ENCODE measurements at places on chromosomes 5 and 9.
A peak's percentile ranks its signal among the peaks of the same experiment; 100 is the strongest.

- no peak for DNase-seq
These were observed 51.3 kb downstream of the ARL15 start for GRCh38 chr5:54259090-54259489.

DNA sequence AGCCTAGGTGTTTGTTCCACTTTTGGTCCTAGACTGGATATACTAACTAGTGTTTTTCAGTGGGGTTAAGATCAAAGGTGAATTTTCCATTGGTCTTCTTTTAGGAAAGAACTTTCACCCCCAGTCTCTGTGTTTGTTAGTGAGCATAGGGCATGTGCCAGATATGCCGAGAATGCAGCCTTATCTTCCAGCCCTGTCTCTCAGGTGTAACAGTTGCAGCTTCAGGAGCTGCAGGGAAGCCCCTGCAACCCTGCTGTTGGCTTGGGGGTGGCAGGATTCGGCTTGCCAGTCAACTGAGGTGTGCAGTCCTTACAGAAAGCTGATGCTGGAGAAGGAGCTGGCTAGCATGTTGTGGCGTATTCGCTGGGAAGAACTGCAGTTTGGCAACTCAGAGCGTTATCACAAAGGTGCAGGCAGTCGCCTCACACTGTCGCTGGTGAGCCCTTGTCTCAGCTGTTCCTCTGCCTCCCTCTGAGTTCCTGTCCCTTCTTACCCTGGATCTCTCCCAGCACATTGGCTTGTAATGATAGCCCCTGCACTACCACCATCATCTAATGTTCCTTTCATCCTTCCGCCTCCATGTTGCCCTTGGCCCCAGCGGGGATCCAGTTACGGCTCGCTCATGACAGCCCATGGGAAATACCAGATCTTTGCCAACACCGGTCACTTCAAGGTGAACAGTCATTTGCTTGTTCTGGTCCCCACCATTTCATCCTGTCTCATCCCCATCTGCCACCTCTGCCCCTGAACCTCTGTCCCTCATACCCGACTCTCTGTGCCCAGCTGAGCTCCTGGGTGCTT, 10.1 kb downstream of the NPR2 start:
- no peak for DNase-seq

DNA sequence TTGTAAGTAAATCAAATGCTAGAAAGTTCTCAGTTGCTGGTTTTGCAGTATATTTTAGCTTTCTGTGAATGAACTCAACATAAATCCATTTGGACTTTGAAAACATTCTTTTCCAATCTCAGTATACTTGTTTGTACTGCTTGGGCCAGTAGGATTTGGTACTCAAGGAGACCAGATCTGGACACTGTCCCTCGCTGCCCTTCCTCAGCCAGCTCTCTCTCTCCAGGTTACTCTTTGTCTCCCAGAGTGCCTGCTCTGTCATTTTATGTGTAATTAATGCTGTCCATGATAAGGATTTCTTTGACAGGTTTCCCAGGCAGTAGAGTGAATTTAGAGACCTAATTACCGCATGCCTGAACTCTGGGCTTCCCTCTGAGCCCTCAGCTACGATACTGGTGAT, 344.6 kb upstream of the SGCD start:
- no peak for DNase-seq

- DNase-seq, result no peak
These were observed 869.2 kb upstream of the DMAC1 start for GRCh38 chr9:8668751-8669150.

DNA sequence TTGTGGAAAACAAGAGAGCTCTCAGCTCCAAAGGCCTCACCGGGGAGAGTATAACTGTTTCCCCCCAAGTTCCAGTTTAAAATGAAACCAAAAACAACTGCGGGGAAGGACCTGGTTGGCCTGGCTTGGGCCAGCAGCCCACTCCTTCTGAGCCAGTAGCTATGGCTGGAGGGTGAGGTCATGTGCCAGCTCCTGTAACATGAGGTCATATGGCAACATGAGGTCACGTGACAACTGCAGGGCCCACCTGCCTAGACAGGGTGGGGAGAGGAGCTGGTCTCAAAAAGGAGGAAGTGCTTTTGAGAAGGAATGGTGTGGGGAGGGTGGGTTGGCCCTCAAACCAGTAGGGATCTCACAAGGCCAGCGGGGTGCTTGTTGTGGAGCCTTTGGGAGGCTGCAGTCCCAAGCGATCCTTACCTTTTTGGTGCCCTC, 29.3 kb upstream of the CRB2 start:
- DNase-seq, result no peak

- no peak for DNase-seq
These were observed 89.6 kb upstream of the CACNA1B start for GRCh38 chr9:137787786-137788505.

GRCh38 chr9:113656771-113657670, 193.5 kb downstream of the RGS3 start:
- DNase-seq, result no peak

DNA sequence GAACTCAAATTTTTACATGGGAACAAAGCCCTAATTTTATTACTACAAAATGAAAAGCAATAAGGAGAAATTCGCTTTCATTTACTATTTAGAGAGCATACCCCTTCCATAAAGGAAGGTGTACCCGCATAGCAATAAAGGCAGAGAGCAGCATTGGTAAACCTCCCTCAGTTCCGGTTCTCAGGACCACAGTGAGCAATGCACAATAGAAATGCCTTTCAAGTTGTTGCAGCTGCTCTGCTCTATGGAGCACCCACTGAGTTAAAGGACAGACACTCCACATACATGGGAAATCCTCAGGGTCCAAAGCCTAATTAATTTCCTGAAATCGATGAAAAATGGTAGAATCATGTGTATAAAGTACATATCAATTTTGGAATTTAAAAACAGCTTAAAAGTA, 89.9 kb upstream of the MPDZ start:
- no peak for DNase-seq

DNA sequence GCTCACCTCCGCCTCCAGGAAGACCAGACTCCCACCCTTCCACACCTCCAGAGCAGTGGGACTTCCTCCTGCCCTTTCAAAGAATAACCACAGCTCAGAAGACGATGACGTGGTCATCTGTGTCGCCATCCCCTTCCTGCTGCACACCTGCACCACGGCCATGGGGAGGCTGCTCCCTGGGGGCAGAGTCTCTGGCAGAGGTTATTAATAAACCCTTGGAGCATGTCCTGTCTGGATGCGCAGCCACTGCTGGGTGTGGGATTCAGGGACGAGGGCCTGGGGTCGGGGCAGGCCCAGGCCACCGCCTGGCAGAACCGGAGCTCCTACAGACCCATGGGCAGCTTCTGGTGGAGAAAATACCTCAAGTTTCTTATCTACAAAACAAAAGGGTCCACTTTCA, 5.0 kb downstream of the PAEP start:
- peak; percentile 13 for DNase-seq

DNA sequence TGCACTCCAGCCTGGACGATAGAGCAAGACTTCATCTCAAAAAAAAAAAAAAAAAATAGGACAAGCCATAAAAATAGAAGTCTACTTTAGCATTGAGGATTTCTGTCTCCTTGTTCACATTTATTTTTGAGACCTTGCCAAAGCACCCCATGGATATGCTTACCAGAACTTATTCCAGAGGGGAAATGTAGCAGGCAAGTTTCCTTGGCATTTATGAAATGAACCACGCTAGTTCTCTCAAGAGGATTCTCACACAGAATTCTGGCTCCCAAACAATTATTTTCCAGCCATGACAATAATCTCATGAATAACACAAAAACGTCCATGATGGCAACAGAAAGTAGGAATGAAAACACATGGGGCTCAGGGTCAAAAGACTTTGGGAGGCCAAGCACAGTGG, 23.4 kb upstream of the GPX8 start:
- no peak for DNase-seq

DNA sequence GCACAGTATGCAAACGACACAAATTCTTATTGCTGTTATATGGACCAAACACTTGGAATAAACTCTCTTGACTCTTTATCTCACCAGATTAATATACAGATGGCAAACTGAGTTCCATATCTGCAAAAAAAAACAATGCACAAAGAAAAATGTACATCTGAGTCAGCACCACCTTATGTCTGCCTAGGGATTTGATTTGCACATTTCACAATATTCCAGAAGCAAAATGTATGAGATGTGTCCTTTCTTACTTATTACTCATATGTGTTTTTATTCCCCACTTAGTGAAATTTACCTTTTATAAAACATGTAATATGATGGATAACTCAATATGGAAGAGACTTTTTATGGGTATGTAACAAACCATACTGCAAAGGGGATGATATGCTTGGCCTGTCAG, 236.9 kb downstream of the GLIS3 start:
- peak; percentile 32 for DNase-seq

- no peak for DNase-seq
These were observed 14.7 kb downstream of the ISL1 start for GRCh38 chr5:51397996-51398395.

- no peak for DNase-seq
These were observed 2.2 kb downstream of the G3BP1 start for GRCh38 chr5:151773951-151774350.

- no peak for DNase-seq
These were observed 129.3 kb upstream of the SLC44A1 start for GRCh38 chr9:105114964-105115728.

DNA sequence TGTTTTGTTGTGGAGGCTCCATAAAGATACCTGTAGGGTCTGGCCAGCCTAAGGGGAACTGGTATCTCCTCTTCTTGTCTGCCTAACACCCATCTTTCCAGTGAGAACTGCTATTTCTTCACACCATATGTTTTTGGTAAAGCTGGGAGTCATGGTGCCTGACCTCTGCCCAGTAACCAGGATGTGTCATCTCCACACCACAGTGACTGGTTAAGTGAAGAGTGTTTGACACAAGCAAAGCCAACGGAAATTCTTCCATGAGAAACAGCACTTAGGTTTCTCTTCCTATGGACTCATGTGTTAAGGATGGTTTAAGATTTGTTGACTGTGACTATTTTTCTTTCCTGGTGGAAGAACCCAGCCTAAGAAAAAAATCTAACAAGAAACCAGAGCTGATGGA, 111.5 kb downstream of the HTR4 start:
- peak; percentile 25 for DNase-seq

DNA sequence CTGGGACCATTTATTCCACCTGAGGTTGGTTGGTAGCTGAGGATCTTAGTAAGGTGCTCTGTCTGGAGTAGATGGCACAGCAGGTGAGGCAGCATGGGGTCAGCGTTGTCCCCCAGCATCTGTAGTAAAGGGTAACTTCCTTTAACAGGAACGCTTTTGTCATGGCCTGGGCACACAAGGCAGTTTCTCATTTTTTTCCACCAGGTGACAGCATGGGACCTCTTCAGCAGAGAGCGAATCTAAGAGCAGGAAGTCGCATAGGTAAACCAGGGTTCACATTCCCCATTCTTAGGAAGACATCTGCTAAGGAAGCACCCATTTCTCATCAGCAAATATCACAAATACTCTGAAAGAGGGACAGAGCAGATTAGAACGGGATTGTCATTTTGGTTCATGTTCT, 56.5 kb downstream of the GPR107 start:
- DNase-seq, result no peak

DNA sequence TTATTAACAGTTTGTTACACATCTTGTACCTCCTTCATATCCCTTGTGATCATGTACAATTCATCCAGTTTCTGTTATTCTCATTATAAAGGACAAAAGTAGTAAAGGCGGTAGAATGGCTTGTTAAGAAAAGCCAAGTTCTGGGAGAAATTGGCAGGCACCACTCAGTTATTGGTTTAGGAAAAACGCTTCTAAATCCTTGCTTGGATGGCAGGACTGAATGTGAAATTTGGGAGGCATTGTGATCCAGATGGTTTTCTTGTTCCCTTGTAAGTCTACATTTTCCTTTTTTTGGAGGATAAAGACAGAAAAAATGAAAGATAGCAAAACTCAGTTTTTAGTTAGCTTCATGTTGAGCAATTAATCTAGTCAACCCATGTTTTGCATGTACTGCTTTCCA, 130.2 kb downstream of the MAT2B start:
- DNase-seq, result no peak

- no peak for DNase-seq
These were observed 8.2 kb downstream of the HSPB3 start for GRCh38 chr5:54463713-54464112.

- peak; percentile 76 for DNase-seq
These were observed 33.4 kb upstream of the NCS1 start for GRCh38 chr9:130138791-130139190.

DNA sequence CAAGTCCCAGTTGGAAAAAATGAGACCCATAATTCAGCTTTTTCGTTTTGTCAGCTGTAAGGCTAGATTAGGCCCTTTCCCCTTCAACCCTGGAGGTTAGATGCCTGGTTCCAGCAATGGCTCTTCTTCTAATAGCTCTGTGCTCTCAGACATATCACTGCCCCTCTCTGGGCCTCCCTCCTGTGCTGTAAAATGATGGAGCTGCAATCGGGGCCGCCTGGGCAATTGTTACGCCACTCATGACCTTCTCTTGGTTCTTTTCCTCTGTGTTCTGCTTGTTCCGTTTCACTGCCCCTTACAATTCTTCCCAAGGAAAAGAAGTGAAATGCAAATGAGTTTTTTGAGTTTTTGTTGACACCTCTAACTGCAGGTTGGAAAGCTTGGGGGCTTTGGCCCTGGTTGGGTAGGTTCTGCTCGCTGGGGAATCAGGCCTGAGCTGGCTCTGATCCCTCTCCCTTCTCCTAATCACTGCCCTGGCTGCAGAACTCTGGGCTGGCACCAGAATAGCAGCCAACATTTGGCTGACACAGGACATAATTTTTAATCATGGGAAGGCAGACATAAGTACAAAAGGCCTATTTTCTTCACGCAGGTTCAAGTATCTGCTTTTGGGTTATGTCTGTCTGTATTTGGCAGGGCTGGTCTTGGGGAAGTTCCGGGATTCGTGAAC, 110.9 kb downstream of the FOXD1 start:
- no peak for DNase-seq

- DNase-seq, result no peak
These were observed 30.0 kb downstream of the XPA start for GRCh38 chr9:97666907-97667686.
